Activated naive CD8-positive, alpha-beta T cell treated with anti-CD3 and anti-CD28 coated beads, Interleukin-2, amount 10 ng/mL, durations not matched to agents 7 days and 5 days (primary cell): ENCODE measurements at places on chromosomes 1 and 21.

GRCh38 chr1:207990876-207991582 lies 80.1 kb upstream of the CD34 start:
- H3K4me3 ChIP-seq, result no peak overlapping the region
- no peaks in the 10 kb centered on the region for H3K4me1 ChIP-seq
- H3K36me3 ChIP-seq, result no peaks in the 10 kb centered on the region

- no peak overlapping the region for H3K4me3 ChIP-seq
- no peak overlapping the region for H3K27ac ChIP-seq
- H3K4me1 ChIP-seq, result peaks cover 14% of the 10 kb centered on the region
- DNase-seq, result no peak
- H3K36me3 ChIP-seq, result peaks cover 34% of the 10 kb centered on the region
Observed at GRCh38 chr1:233289676-233290075, 5.8 kb downstream of the PCNX2 start.

DNA sequence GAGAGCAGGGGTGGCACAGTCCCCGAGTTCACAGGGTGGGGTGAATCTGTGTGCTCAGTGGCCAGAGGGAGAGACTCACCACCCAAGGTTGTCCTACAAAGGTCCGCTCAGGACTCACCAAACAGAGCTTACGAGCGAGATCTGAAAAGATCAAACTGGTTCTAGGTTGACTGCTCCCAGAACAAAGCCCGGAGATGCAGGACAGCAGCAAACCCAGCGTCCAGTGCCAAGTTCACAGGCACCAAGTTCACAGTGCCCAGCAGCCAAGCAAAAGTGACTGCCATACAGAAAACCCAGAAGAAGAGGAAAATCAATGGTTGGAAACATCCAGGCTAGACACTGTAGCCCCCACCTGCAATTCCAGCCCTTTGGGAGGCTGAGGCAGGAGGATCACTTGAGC lies 35.7 kb downstream of the AGPAT3 start:
- H3K27ac ChIP-seq, result no peak overlapping the region
- DNase-seq, result no peak
- H3K27me3 ChIP-seq, result no peaks in the 10 kb centered on the region

GRCh38 chr21:27643326-27643725 lies 676.4 kb upstream of the ADAMTS5 start:
- DNase-seq, result no peak
- H3K4me3 ChIP-seq, result no peak overlapping the region
- no peak overlapping the region for H3K27ac ChIP-seq
- no peaks in the 10 kb centered on the region for H3K36me3 ChIP-seq
- no peaks in the 10 kb centered on the region for H3K27me3 ChIP-seq

DNA sequence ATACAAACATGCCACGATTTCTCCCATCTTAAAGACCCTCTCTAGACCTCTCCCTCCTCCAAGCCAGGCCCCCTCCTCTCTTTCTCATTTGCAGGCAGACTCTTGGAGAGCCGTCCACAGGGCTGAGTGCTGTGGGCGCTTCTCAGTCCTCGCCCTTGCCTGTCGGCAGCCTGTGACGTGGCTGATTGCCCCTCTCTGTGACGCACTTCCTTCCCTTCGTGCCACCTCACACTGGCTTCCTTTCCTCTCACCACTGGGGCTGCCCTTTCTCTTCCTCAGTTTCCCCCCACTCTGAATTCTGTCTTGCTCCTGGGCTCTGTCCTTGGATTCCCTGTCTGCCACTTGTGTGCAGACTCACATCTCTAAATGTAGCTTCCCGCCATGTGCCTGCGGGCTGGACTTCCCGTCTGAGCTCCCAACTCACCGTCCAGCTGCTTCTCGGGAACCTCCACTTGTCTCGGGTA lies 227.2 kb downstream of the CAMTA1 start:
- H3K27ac ChIP-seq, result no peak overlapping the region
- H3K4me3 ChIP-seq, result peak overlapping the region; percentile 20
- no peaks in the 10 kb centered on the region for H3K4me1 ChIP-seq
- H3K36me3 ChIP-seq, result no peaks in the 10 kb centered on the region
- DNase-seq, result no peak

GRCh38 chr21:42660118-42660470 lies 6.7 kb downstream of the PDE9A start:
- no peak overlapping the region for H3K4me3 ChIP-seq
- no peak for DNase-seq
- peaks cover 8% of the 10 kb centered on the region for H3K4me1 ChIP-seq
- no peak overlapping the region for H3K27ac ChIP-seq
- H3K27me3 ChIP-seq, result peaks cover 5% of the 10 kb centered on the region

DNA sequence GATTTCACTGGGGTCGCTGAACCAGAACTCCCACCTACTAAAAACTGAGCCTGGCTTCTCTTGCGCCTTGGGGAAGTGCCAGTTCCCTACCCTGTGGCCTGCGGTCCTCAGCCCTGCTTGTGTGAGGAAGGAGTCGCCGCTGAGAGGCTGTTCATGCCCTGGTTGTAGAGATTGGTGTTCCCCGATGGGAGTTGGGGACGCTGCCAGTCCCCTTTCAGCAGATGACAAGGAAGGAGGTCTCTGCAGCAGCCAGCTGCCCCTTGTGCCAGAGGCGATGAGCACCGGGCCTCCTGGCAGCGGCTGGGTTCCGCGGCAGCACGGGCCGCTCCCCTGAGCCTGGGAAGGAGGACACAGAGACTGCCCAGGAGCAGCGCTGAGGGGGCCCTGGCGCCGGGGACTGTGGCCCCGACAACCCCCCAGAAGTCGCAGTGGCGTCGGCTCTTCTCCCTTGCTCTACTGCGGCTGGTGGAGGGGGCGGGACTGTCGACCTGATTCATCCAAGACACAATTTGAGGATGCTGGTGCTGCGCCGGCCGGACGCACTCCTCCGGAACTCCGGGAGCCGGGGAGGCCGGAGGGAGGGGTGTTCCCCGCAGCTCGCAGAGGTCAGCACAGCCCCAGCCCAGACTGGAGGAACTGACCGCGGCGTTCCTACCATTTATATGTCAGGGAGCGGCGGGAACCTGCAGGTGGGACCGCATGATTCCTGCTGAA lies 12.0 kb upstream of the ADORA3 start:
- H3K36me3 ChIP-seq, result peaks cover 1% of the 10 kb centered on the region
- H3K27ac ChIP-seq, result peak overlapping the region; percentile 90
- H3K4me1 ChIP-seq, result peaks cover 52% of the 10 kb centered on the region
- peak; percentile 58 for DNase-seq
- peak overlapping the region; percentile 74 for H3K4me3 ChIP-seq

GRCh38 chr1:67916140-67916886 lies 83.0 kb upstream of the GNG12 start:
- peaks cover 8% of the 10 kb centered on the region for H3K27me3 ChIP-seq
- DNase-seq, result no peak
- no peaks in the 10 kb centered on the region for H3K36me3 ChIP-seq
- H3K4me3 ChIP-seq, result no peak overlapping the region

DNA sequence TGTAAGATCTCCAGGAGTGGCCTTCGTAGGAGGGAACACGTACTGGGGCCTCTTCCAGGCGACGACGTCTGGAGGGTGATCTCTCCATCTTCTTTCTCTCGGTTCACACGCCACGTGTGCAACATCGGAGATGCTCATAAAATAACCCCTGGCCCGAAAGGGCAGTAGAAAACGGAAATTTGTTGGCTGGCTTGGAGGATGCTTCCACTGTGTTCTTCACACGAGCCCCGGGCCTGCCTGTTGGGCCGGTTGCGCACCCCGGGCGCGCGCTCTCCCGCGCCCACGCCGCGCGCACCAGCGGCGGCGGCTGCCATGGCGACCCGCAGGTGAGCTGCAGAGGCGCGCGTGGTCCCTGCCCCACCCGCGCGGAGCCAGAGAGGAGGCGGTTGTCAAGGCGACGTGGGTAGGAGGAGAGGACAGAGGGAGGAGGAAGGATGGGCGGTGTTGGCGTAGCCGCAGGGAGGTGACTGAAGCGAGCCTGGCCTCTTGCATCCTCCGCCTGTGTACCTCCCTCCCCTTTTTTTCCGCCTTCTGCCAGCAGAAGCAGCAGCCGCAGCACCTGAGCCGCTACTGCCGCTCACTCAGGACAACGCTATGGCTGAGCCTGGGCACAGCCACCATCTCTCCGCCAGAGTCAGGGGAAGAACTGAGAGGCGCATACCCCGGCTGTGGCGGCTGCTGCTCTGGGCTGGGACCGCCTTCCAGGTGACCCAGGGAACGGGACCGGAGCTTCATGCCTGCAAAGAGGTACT lies at the start of gene ELAPOR1:
TSS of gene ELAPOR1 (plus strand) at position 526 of the 752 bp plus-strand sequence. CDS start at position 595, 69 bp downstream.
- H3K4me3 ChIP-seq, result peak within 1 kb of the TSS; percentile 86
- DNase-seq, result peak; percentile 79
- no peaks in the 10 kb centered on the region for H3K36me3 ChIP-seq
- peaks cover 36% of the 10 kb centered on the region for H3K4me1 ChIP-seq
- H3K27ac ChIP-seq, result peak within 1 kb of the TSS; percentile 37

- H3K4me3 ChIP-seq, result no peak overlapping the region
- DNase-seq, result no peak
- peak overlapping the region; percentile 98 for H3K27ac ChIP-seq
- peaks cover 66% of the 10 kb centered on the region for H3K4me1 ChIP-seq
Observed at GRCh38 chr1:223718850-223719249, 6.5 kb downstream of the CAPN2 start.

- H3K27me3 ChIP-seq, result no peaks in the 10 kb centered on the region
- no peak for DNase-seq
- H3K27ac ChIP-seq, result no peak overlapping the region
- peaks cover 18% of the 10 kb centered on the region for H3K36me3 ChIP-seq
- peaks cover 5% of the 10 kb centered on the region for H3K4me1 ChIP-seq
Observed at GRCh38 chr1:39852214-39852791, 31.0 kb downstream of the TRIT1 start.

DNA sequence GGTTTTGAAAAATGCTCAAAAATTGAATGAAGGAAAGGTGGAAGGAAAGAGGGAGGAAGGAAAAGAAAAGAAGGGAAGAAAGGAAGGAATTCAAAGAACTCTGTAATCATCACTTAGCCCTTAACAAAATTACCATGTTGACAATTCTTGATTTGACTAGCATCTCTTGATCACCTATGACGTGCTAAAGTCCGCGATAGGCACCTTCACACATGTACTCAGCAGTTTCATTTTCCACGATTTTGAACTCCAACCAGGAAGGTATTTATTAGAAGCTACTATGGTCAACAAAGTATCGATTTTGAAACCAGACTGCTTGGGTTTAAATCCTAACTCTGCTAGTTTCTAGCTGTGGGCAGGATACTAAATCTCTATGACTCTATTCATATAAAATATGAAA lies 146.9 kb downstream of the DAB1 start:
- H3K4me3 ChIP-seq, result no peak overlapping the region
- H3K36me3 ChIP-seq, result no peaks in the 10 kb centered on the region
- H3K4me1 ChIP-seq, result no peaks in the 10 kb centered on the region
- peaks cover 1% of the 10 kb centered on the region for H3K27me3 ChIP-seq

- H3K36me3 ChIP-seq, result peaks cover 30% of the 10 kb centered on the region
- H3K4me3 ChIP-seq, result peak overlapping the region; percentile 62
Observed at GRCh38 chr1:235105051-235106043, 23.3 kb downstream of the TOMM20 start.

GRCh38 chr1:29632806-29633615 lies 396.7 kb downstream of the PTPRU start:
- no peaks in the 10 kb centered on the region for H3K4me1 ChIP-seq
- H3K4me3 ChIP-seq, result no peak overlapping the region
- no peak for DNase-seq
- no peaks in the 10 kb centered on the region for H3K36me3 ChIP-seq
- peaks cover 2% of the 10 kb centered on the region for H3K27me3 ChIP-seq

- H3K27ac ChIP-seq, result no peak overlapping the region
- no peak overlapping the region for H3K4me3 ChIP-seq
- H3K4me1 ChIP-seq, result no peaks in the 10 kb centered on the region
- no peak for DNase-seq
Observed at GRCh38 chr1:17791480-17791879, 36.3 kb downstream of the ACTL8 start.

DNA sequence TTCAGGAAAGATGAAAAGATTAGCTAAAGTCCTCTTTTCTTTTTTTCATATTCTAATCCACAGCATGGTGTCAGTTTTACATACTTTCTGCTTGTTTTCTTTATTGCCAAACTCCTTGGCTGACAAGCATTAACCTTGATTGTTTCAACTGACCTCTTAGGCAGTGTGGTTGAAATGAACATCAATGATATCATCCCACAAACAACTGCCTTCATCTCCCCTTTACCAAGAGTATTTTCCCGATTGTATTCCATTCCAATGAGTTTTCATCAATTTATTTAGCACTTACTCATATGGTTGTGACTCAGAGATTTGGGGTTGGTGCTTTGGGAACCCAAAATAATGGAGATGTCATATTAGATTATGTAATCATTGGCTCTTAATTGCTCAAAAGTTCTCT lies 71.8 kb downstream of the SPAG17 start:
- H3K27ac ChIP-seq, result no peak overlapping the region
- H3K36me3 ChIP-seq, result no peaks in the 10 kb centered on the region
- DNase-seq, result no peak
- no peaks in the 10 kb centered on the region for H3K27me3 ChIP-seq
- no peaks in the 10 kb centered on the region for H3K4me1 ChIP-seq
- H3K4me3 ChIP-seq, result no peak overlapping the region

DNA sequence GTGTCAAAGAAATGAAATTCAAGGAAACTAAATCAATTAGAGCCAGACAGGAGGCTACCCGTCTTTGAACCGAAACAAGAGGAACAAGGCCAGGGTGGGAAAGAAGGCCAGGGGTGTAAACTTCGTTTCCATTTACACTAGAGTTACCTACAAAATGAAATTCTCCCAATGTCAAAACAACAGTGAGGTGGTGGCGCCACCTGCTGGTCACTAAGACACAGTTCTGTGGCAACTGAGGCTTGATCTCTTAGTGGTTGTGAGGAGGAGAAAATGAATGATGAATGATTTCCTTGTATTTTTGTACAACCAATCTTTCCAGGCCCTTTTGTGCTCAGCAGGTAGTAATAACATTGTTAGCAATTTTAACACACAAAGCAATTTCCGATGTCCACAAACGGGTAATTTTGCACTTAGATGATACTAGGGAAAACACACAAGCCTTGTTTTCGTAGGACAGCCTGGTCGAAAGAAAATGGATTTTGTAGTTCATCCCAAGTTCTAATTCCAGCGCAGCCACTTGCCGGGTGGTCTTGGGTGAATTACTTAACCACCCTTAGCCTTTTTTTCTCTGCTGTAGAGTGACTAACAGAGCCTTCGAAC lies 54.8 kb upstream of the SOD1 start:
- H3K27ac ChIP-seq, result no peak overlapping the region
- DNase-seq, result peak; percentile 74
- H3K4me3 ChIP-seq, result no peak overlapping the region
- H3K4me1 ChIP-seq, result peaks cover 2% of the 10 kb centered on the region
- H3K36me3 ChIP-seq, result no peaks in the 10 kb centered on the region
